Effector memory CD4-positive, alpha-beta T cell (primary cell): ENCODE measurements at places on chromosomes 1 and 21.

- no peak for DNase-seq
- no peaks in the 10 kb centered on the region for H3K36me3 ChIP-seq
- H3K4me1 ChIP-seq: no peaks in the 10 kb centered on the region
- H3K27ac ChIP-seq: no peak overlapping the region
- no peak overlapping the region for H3K4me3 ChIP-seq
Observed at GRCh38 chr1:86466986-86467385, 1.7 kb upstream of the CLCA1 start.

DNA sequence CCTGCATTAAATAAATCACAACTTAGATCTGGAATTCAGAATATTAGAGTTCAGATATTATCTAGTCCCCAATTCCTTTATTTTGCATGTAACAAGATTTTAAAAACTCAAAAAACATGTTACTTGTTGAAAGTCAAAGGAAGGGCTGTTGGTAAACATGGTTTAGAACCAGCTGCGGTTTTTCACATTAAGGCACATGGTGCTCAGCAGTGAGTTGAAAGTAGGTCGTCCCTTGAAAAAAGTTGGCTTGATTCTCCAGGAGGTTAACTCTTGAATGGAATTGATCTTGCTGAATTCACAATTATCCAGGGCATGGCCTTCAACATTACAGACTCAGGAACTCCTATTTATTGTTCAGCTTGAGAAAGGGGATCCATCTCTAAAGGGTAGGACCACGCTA, 277.1 kb upstream of the DUSP10 start:
- H3K4me3 ChIP-seq: no peak overlapping the region
- H3K4me1 ChIP-seq: no peaks in the 10 kb centered on the region
- no peaks in the 10 kb centered on the region for H3K27me3 ChIP-seq
- DNase-seq: no peak
- H3K36me3 ChIP-seq: no peaks in the 10 kb centered on the region

- no peaks in the 10 kb centered on the region for H3K27me3 ChIP-seq
- no peaks in the 10 kb centered on the region for H3K36me3 ChIP-seq
- DNase-seq: no peak
- H3K4me3 ChIP-seq: peak overlapping the region; percentile 31
- H3K27ac ChIP-seq: no peak overlapping the region
- H3K4me1 ChIP-seq: no peaks in the 10 kb centered on the region
Observed at GRCh38 chr1:226457307-226457712, 49.4 kb upstream of the PARP1 start.

- peaks cover 3% of the 10 kb centered on the region for H3K4me1 ChIP-seq
- H3K4me3 ChIP-seq: no peak overlapping the region
- no peaks in the 10 kb centered on the region for H3K27me3 ChIP-seq
- no peaks in the 10 kb centered on the region for H3K36me3 ChIP-seq
Observed at GRCh38 chr1:59292562-59292961, 4.3 kb upstream of the FGGY start.

DNA sequence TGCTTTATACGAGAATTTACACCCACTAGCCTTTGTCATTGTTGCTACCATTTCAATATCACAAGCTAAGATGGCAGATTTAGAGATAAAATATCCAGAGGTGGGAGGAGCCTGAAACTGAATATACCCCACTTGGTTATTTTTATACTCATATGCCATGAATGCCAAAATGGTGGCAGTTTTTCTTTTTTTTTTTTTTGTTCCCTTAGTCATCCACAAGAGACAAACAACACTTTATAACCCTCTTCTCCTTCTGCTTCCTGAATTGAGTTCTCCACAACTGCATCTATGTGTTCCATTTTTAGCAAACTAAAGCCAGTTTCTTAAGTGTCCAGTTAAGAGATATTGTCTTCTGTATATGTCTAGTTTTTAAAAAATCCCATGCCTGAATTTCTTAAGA, 558.4 kb downstream of the LMO4 start:
- H3K27ac ChIP-seq: no peak overlapping the region
- H3K36me3 ChIP-seq: no peaks in the 10 kb centered on the region
- no peaks in the 10 kb centered on the region for H3K27me3 ChIP-seq
- no peak for DNase-seq

GRCh38 chr1:18743233-18743632, 112.6 kb downstream of the PAX7 start:
- no peaks in the 10 kb centered on the region for H3K27me3 ChIP-seq
- H3K4me3 ChIP-seq: no peak overlapping the region
- no peak for DNase-seq
- no peak overlapping the region for H3K27ac ChIP-seq
- H3K4me1 ChIP-seq: no peaks in the 10 kb centered on the region

DNA sequence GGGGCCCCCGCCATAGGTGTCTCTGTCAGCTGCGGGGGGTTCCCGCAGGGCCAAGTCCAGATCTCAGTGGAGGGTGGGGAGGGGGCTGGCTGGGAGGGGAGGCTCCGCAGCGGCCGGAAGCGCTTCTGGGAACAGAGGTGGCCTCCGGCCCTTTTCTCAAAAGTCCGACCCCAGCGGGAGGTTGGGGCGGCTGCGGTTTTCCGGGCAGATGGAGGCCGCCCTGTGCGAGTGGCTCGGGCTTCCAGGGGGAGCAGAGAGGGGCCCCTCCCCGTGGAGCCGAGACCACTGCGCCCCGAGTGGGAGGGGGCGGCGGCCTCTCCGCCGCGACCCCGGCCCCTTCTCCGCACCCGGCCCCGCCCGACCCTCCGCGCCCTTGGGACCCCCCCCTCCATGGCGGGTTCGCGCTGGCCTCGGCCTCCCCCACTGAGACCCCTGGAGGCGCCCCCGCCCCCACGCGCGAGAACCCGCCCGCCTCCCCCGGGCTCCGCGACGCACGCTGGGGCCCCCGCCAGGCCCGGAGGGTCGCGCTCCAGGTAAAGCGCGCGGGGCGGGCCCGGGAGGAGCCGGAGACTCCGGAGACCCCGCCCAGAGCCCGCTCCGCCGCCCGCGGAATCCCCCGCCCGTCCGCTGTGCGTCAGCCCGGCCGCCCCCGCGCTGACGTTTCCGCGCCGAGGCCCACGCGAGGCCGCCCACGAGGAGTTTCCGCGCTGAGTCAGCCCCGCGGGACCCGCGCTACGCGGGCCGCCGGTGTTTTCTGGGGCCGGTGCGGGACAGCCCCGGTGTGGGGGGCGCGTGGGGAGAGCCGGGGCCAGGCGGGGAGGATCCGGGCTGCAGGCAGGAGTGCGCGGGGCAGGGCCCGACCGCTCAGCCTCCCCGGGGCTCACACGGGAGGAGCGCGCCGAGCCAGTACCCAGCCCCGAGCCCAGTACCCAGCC, 5.2 kb downstream of the TNFRSF18 start:
- peak overlapping the region; percentile 74 for H3K27ac ChIP-seq
- H3K27me3 ChIP-seq: no peaks in the 10 kb centered on the region
- peak overlapping the region; percentile 46 for H3K4me3 ChIP-seq
- peak; percentile 86 for DNase-seq
- H3K36me3 ChIP-seq: no peaks in the 10 kb centered on the region

- H3K27me3 ChIP-seq: no peaks in the 10 kb centered on the region
- peaks cover 16% of the 10 kb centered on the region for H3K4me1 ChIP-seq
- H3K36me3 ChIP-seq: peaks cover 6% of the 10 kb centered on the region
- H3K4me3 ChIP-seq: no peak overlapping the region
- H3K27ac ChIP-seq: no peak overlapping the region
- no peak for DNase-seq
Observed at GRCh38 chr1:9242338-9242969, 7.9 kb downstream of the H6PD start.

DNA sequence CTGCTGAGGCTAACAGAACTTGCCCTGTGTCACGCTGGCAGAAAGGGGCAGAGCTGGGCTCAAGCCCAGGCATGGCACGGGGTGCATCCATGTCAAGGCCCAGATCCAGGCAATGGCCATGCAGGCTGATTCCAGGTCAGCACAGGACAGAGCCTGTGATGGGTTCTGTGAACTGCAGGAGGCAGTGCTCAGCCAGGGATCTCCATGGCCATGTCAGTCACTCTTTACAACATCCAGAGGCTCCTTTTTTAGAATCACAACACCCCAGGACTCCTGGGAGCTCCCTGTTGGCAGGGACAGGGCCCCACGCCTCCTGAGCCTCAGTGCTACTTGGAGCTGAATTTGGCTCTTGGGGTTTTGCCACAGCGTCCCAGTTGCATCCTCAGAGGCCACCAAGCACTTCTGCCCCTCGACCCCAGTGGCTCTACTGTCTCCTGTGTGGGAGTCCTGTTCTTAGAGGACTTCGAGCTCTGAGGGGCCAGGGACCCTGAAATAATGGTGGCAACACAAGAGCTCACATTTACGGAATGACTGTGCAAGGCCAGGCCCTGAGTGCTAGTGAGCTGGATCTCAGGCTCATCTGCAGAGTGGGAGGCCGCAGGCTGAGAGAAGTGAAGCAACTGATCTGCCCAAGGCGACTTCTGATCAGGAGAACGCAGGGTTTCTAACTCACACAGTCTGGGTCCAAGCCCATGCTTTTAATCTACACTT, 211.5 kb downstream of the TRABD2B start:
- no peak overlapping the region for H3K27ac ChIP-seq
- no peak for DNase-seq
- no peaks in the 10 kb centered on the region for H3K4me1 ChIP-seq
- no peaks in the 10 kb centered on the region for H3K36me3 ChIP-seq
- H3K27me3 ChIP-seq: peaks cover 3% of the 10 kb centered on the region
